ENCODE measurements at places on chromosomes 3 and 15.
A peak's percentile ranks its signal among the peaks of the same experiment; 100 is the strongest.

DNA sequence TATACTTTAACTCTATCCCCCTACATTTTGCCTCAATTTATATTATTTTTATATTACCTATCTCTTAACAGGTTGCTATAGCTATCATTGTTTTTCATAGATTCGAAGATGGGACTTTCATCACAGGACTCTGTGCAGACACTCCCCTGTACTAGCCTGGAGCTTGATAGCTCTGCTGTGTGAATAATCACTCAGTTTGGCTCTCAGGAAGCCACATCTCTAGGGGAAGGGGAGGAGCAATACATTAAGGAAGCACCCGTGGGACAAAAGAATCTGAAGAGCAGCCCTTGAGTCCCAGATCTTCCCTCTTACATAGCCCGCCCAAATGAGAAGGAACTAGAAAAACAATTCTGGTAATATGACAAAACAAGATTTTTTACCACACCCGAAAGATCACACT is 114.3 kb upstream of the FXR1 start:
- DNase-seq = peak; percentile 7

- no peak for DNase-seq
These were observed 23.9 kb downstream of the GOLGA6L2 start for GRCh38 chr15:23422946-23423708.

- no peak for DNase-seq
These were observed 75.7 kb downstream of the ITGB5 start for GRCh38 chr3:124811436-124811835.

DNA sequence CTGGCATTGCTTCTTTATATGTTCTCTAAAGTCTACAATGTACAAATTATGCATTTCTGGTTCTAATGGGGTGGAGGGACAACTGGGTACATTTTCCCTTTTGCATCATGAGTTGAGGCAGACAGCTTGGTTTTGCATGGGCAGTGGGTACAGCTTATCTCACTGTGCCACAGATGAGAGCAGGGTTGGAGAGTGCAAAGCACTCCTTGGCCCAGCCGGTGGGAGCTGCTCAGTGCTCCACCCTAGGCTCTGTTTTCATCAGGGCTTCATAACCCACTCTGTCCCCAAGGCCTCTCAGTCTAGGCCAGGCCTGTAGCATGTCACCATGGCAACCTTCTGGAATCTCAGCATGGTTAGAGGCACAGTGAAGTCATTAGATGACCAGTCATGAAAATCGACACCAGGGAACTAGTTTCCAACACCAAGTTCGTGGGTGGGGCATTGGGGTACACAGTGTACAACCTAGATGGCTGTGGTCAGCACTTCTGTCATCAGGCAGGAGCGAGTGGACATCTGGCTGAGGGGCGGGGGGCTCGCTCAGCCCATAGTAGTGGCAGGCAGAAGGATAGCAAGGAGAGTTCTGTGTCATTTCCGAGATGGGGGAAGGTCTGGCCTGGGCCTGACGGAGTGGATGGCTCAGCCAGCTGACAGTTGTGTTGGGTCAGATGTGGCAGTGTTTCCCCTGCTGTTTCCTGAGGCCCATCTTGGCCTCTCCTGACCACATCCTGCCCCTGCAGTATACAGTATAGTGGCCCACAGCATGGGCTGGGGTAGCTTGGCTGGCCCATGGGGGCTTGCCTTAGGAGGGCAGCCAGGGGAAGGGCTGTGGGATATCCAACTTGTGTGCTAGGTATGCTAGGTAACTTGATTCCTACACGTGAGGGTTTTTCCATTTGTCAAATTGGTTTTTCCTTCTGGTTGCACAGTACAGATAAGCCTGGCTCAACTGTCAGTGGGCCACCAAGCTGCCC is 75.7 kb upstream of the PRR23C start:
- DNase-seq = peak; percentile 5

DNA sequence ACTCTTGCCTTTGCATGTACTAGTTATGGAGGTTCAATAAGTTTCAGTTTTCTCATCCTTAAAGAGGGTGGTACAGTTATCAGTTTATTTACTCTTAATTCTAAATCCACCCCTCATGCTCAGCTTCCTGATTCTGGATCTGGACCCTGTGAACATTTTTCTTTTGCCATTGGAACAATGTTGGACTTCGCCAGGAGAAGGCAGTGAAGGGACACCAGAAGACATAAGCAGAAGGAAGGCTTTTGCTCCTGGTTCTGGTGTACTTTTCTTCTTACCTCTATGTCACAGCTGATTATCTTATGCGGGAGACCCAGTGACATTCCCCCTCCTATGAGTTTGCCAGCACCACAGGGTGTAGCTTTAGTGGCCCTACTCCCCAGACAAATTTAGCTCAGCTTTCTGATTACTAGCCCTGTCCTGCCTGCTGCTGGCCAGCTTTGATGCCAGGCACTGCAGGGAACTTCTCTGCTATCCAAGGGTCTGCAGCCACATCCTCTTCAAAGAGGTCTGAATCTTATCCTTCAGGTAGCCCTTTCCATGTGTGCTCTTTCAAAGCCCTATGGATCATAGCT is 466.3 kb upstream of the EPHA3 start:
- DNase-seq = no peak

GRCh38 chr3:71210257-71211007 is 373.1 kb downstream of the FOXP1 start:
- no peak for DNase-seq

GRCh38 chr15:52649686-52650085 is 29.5 kb downstream of the ATOSA start:
- DNase-seq = peak; percentile 72

- no peak for DNase-seq
These were observed 103.7 kb upstream of the LRIG1 start for GRCh38 chr3:66604481-66604880.

Data from NCI-H69 (cell line).